A549 (cell line): ENCODE measurements at places on chromosomes 7 and 10.
A peak's percentile ranks its signal among the peaks of the same experiment; 100 is the strongest.

DNA sequence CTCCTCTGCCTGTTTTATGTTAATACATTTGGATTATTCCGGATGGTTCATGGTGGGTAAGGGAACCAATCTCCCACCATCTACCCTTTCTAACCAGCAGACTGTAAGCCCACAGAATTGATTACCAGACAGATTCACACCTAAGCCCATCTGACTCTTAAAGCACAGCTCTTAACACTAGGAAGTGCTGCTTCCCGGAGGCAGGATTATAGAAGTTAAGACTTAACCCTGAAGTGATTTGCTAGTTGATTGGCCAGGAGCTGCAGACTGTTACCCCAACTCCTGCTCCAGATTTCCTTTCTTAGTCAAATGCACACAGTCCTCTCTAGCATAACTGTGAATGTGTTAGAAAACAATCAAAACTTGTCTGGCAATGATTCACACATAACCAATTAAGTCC is 221.7 kb downstream of the CDK14 start:
- DNase-seq, result no peak

- no peak for DNase-seq
Observed at GRCh38 chr10:113127901-113128283, 177.8 kb downstream of the TCF7L2 start.

- no peak for DNase-seq
Observed at GRCh38 chr7:112892263-112892662, 102.1 kb upstream of the TMEM168 start.

DNA sequence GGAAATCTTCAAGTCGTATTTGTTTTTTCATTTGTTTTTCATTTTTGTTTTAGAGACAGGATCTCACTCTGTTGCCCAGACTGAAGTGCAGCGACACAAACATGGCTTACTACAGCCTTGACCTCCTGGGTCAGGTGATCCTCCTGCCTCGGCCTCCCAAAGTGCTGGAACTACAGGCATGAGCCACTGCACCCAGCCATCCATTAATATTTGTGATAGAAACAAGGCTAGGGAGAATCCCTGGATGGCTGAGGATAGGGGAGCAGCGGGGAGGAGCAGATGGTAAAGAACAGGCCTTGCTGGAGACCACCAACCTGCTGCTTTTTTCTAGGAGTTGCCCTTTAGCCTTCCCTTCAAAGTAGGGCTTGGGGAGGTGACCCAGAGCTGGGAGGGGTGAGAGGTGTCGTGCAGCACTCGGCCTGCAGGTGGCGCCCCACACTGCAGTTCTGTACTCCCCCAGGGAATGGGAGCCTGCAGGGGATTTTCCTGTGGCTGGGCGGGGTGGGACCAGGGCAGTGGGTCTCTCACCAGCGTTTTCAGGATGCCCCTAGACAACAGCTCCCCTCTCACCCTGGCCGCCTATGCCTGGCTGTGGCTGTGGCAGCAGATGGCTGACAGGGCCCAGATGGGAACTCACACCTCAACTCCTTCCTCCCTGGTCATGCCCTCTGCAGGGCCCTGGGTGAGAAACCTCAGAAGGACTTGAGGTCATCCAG is 12.6 kb upstream of the CDH23 start:
- DNase-seq, result peak; percentile 58

DNA sequence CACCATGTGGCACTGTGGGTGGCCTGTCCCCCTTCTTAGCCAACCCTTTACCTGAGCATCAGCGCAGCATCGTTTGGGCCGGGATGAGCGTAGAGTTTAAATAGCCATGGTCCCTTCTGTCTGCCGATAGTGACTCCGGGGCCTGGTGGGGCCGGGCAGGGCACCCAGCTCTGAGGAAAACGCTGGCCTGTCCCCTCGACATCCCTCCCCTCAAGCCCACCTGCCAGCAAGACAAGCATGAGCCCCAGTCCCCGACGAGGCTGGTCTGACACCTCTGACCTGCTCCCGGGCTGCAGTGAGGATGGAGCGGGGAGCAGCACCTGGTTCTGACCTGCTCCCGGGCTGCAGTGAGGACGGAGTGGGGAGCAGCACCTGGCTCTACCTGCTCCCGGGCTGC is 31.1 kb upstream of the CNPY1 start:
- DNase-seq, result no peak

GRCh38 chr10:100803908-100804307 is 58.5 kb downstream of the PAX2 start:
- no peak for DNase-seq

- DNase-seq, result peak; percentile 19
Observed at GRCh38 chr7:110442381-110442837, 648.5 kb upstream of the LRRN3 start.

DNA sequence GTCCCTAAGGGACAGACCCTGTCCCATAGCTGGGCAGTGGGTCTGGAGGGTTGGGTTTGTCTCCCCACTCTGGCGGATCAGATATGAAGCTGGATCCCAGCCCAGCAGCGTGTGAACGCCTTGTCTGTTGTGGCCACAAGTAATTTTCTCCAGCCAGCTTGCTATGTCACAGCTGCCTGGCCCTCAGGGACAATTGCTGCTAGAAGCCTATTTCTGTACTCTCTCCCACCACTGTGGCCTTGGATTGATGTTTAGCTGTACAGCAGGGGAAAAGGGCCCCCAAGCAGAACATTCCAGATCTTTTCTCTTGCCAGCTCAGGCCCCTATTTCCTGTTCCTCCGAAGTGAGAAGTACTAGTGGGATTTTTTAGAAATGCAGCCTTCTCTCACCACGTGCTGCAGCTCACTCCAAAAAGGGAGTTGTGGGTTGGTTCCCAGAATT is 53.5 kb upstream of the WAC start:
- DNase-seq, result no peak

DNA sequence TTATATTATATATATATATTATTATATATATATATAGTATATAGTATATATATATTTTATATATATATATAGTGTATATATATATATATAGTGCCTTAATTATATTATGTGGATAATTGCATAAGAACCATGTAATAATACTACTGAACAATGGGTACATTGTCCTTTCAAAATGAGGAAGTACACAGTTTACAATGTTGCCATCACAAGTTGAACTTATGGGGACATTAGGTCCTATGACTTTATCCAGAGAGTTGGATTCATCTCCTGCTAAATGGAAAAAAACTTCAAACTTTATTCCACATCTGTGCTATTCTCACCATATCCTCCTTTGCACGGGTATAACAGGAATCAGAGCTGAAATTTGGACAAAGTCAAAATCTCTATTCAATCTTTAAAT is 105.0 kb upstream of the AGR3 start:
- no peak for DNase-seq

DNA sequence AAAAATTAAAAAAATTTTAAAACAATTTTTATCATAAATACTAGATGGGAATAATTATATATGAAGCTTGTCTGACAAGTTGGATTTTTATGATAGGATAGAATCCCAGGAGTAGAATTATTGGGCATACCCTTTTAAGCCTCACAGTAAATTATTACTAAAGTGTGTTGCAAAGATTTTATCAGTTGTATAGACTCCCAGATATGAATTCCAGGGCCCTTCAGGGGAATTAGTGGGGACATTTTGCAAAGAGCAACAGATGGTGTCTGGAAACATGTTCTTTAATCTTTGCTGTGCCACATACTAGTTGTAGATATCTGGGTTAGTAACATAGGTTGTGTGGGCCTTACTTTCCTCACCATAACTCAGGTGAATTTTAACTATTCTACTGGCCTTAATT is 28.7 kb downstream of the ZEB1 start:
- DNase-seq, result no peak

GRCh38 chr7:801940-802381 is 30.3 kb upstream of the SUN1 start:
- DNase-seq, result no peak

DNA sequence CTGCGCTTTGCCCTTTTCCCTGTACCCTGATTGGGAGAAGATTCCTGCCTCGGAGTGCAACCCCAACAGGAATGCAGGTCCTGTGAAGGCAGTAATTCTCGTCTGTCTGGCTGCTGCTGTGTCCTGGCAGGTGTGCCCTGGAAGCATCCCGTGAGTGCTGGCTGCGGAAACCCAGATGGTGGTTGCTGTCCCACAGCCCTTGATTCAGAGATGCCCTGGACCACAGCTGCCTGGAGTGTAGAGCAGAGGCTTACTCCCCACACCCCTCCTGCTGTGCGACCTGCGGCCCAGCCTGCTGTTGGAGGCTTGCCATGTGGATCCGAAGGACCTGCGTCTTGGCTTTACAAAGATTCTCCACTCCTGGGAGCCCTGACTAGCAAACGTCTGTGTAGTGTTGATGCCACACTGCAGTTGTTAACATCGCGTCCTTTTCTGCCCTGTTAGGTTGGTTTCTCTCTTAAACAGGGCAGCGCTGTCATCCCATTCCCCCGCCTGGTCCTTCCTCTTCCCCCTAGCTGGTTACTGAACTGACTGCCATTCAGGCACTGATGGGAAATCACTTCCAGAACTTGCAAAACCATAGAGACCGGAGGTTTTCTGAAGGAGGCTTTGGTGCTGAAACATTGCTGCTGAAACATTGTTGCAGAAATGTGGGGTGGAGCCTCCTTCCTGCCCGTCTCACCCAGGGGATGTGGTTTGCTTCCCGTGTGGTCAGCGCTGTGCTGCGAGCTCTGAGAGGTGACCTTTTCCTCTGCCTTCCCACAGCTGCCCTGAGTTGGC is 53.3 kb downstream of the DNAJB6 start:
- no peak for DNase-seq

DNA sequence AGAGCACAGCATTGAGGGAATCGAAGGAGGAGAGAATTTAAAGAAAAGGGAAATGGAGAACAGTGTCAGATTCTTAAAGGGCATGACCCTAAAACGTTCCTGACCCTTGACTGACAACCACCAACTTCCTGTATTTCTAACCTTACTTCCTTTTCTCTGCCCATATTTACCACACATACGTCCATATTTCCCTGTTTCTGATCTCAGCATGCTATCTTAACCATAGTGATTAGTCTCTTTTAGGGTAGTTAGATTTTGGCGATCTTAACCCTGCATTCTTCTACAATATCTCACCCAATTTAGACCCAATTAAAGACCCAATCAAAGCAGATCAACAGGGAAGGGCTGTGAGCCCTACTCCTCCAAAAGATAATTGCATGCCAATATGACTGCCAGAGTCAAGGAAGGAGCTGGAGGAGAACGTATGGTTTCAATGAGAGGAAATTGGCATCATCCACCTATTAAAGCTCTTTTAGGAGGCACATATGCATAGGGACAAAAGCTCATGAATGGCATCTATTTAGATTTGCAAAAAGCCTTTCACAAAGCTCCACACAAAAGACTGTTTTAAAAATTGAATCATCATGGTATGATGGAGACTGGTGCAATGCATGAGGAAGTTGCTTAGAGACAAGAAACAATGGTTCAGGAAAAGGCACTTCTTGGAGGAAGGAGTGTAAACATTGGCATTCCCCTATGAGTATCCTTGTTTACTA is 49.0 kb upstream of the ARHGAP12 start:
- no peak for DNase-seq

DNA sequence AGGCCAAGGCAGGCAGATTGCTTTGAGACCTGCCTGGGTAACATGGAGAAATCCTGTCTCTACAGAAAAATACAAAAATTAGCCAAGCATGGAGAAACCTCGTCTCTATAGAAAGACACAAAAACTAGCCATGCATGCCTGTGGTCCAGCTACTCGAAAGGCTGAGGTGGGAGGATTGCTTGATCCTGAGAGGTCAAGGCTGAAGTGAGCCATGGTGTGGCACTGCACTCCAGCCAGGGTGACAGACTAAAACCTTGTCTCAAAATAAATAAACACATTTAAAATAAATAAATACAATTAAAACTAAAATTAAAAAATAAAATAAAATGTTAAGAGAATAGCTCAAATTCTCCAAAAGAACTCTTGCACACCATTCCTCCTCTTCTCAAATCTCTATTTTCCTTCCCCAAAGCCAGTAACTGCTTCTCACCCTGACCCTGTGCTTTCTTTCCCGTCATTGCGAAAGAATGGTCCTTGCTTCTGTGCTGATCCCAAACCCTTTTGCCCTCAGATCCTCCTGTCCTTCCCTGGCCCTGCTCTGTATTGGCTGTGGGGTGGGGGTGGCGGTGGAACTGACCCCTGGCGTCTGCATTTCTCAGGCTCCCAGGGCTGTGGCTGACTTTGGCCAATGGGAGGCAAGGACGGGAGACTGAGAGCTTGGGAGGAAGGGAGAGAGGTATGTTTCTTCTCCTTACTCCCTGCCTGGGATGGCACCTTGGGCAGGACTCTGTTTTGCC is 12.4 kb downstream of the SRGN start:
- DNase-seq, result no peak

DNA sequence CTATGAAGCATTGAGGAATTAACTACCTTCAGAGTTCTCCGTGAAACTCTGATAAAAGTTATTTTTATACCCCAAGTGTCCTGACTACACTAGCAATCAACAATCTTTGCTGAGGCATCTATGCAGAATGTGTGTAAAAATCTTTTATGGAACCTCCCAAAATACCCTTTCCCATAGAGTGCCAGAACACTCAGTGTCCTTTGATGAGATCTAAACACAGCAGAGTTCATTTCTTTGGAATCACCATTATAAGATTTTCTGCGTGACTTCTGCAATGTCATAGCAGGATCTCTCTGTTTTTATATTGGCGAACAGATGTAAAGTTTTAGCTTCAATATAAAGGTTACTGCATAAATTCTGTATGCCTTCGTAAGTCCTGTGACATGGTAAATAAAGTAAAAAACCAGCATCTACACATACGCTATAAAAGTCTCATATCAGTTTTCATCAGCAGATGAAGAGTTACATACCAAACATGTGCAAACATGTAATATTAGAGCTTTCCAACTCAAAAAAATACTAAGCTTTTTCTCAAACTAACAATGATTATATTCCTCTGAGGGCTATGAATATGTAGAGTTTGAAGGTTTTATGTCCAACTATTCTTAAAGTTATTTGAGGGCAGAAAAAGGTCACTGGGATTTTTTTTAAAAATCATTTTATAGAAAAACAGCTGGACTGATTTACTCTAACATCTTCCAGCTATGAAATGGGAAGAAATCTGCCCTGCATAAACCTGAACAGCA is 67.2 kb downstream of the SKIDA1 start:
- DNase-seq, result no peak

GRCh38 chr10:101120884-101121653 is 10.0 kb upstream of the TLX1 start:
- DNase-seq, result no peak

DNA sequence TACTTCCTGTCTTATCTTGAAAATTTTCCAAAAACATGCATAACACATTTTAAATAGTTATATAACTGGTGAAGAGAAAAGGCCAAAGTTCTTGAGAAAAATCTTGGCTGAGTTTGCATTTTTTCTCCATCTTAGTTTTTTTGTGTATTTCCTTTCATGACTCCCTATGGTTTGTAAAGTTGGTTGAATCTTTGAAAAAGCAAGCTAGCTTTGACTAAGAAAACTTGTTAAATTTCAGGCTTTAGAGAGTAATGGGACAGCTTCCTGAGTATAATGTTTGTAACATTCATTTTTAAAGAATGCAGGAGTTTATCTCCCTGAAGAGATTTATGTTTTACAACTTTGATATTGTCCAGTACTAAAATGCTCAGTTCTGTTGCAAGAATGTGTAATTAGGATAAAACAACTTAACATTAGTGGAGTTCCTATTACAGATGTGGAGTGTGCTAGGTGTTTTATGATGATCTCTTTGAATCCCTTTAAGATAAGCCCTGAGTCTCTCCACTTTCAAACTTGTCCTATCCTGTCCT is 11.1 kb upstream of the HERPUD2 start:
- DNase-seq, result no peak

GRCh38 chr7:78649236-78649635 is 804.2 kb downstream of the MAGI2 start:
- no peak for DNase-seq
